ENCODE measurements at places on chromosomes 4 and X.

- DNase-seq: no peak
Measured at GRCh38 chrX:2614911-2615310, 76.2 kb upstream of the CD99 start.

DNA sequence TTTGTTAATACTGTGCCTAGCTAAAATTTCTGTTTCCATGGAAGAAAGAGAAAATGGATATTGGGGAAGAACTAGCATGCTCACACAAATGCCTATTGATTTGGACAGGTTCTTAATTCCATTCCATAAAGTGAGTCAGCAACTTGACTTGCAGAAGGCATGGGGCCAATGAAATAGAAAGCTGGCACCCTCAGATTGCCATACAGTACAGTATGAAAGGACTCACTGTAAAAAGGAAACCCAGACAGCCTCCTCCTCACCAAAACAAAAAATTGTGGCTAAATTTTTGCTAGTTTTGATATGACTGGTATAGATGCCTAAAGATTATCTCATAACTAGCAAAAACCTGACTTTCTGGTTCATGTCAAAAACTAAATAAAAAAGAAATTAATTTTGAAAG lies 11.2 kb upstream of the TAB3 start:
- DNase-seq: no peak

- DNase-seq: no peak
Measured at GRCh38 chr4:151522866-151523519, 114.0 kb downstream of the FHIP1A start.

DNA sequence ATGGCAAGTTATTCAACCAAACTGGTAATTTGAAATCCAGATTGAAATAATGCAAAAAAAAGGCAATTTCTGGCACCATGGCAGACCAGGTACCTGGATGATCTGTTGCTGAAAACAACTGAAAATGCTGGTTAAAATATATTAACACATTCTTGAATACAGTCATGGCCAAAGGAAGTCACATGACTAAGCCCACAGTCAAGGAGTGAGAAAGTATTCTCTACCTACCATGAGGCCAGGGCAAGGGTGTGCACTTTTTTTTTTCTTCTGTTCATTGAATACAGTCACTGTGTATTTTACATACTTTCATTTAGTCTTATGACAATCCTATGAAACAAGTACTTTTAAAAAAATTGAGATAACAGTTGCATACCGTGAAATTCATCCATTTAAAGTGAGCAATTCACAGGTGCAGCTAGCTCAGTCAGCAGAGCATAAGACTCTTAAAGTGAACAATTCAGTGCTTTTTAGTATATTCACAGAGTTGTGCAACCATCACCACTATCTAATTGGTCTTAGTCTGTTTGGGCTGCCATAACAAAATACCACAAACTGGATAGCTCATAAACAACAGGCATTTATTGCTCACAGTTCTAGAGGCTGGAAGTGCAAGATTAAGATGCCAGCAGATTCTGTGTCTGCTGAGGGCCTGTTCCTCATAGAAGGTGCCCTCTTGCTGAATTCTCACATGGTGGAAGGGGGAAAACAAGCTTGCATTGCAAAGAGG lies 4.8 kb upstream of the MPP1 start:
- DNase-seq: no peak

- DNase-seq: no peak
Measured at GRCh38 chrX:24676403-24677024, 17.2 kb upstream of the POLA1 start.

DNA sequence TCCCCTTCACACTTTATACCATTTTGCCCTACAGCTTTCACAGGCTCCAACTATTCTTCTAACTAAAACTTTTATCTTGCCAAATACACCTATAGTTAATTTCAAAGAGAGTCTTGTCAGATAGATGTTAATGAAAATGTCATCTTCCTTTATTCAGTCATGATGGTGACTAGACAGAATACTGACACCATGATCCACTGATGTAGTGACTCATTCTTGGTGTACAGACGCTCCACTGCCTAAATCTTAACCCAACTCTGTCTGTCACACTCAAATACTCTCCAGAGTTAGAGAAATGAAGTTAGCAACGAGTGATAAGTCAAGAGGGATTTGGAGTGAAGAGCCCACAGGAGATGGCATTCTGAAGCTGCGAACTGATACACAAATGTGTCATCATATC lies 32.1 kb upstream of the HDAC8 start:
- no peak for DNase-seq
